ENCODE measurements at places on chromosomes 11 and 22.

- DNase-seq, result no peak
These were observed 6.5 kb downstream of the OR4D6 start for GRCh38 chr11:59463190-59463641.

GRCh38 chr11:69494851-69495250, 13.4 kb downstream of the LINC01488 start:
- no peak for DNase-seq

DNA sequence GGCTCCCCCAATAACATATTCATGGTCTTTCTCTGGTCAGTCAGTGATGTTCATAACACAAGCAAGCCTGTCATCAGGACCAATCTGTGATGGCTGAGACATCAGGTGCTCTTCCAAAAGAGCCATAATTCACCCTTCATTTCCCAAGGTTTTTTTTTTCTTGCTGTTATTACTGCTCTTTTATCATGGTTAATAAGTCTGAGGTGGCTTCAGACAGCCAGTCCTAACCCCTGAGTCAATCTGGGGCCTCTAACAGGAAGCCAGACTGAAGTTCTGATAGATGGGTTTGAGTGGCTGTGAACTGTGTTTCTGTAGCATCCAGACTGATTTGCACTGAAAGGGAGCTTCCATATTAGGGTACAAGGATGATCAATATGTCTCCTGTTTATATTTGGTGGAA, 8.8 kb downstream of the EHF start:
- DNase-seq, result no peak

- no peak for DNase-seq
These were observed 108.6 kb upstream of the ASPHD2 start for GRCh38 chr22:26320447-26320846.

DNA sequence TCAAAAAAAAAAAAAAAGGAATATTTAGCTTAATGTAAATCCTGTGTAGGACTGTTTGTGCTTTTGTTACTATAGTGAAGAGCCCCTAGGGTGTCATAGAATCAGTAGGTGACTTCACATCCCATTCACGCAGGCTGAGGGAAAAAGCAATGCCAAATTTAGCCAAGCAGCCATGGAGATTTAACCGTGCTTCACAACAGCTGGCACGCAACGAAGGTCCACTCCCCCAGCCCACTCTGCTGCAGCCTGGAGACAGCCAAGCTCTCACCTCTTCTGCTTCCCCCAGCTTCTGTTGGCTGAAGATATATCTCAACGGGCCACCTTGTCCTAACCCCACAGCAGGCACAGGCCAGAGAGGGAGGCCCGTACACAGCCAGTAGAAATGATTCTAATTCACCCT, 78.8 kb upstream of the BID start:
- DNase-seq, result no peak

GRCh38 chr22:29225422-29226090, 19.9 kb downstream of the EMID1 start:
- DNase-seq, result no peak

GRCh38 chr11:60939301-60939700, 12.7 kb downstream of the SLC15A3 start:
- DNase-seq, result no peak

DNA sequence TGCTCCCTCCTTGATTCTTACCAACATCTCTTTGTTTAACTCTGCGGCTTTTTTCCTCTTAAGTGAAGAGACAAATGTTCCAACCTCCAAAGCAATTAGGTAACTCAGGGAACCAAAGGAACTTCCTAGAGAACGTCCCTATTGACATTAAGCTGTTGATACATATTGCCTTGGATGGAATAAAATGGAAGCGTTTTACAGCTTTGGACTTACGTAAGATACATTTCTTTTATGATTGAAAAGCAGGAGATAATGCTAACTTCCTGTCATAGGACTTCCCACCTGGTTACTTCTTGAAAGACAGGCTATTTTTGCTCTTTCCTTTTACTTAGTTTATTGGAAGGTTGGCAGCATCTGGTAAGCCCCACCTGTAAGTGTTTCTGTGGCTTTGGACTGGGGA, 245.7 kb upstream of the CTSC start:
- no peak for DNase-seq

GRCh38 chr11:94449437-94449836, 44.2 kb downstream of the MRE11 start:
- DNase-seq, result no peak

- DNase-seq, result no peak
These were observed 122.3 kb upstream of the SNX19 start for GRCh38 chr11:131038597-131038996.
